Activated CD8-positive, alpha-beta memory T cell treated with anti-CD3 and anti-CD28 coated beads, Interleukin-2, amount 50 U/mL, for 48 hours (primary cell): ENCODE measurements at places on chromosomes 4 and X.

- DNase-seq = no peak
Observed at GRCh38 chr4:150939530-150939929, 75.6 kb downstream of the LRBA start.

DNA sequence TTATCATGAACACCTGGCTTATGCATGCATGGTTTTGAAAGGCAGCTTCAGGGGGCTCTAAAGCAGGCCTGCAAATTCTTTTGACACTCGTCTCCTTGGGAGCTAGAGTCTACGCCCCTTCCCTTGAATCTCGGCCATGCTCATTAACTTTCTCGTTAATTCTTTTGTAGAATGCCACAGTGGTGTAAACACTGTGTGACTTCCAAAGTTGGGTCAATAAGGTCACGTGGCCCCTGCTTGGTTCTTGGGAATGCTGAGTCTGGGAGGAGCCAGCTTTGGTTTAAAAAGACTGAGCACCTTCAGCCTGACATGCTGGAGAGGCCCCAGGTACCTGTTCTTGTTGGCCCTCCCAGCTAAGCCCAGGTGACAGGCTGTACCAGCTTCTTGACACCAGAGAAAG lies 228.4 kb downstream of the DHRSX start:
- DNase-seq = no peak

DNA sequence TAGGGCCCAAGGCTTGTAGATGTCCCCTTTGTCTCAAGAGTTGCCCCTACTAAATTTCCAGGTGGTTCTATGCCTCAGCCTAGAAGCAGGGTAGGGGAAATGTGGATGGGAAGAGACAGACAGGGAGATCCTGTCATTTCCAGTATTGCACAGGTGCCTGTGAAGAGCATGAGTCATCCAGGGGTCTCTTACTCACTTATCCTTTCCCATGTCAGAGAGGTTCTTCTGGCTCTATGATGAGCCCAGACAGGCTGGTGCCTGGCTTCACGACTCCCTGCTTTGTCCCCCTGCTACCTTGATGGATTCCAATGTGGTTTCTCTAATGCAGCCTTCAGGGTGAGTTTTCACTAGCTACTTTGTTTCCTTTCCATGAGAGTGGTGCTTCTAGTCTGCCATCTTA lies 35.2 kb upstream of the DDX60 start:
- DNase-seq = no peak

GRCh38 chr4:147963839-147964238 lies 232.0 kb downstream of the ARHGAP10 start:
- no peak for DNase-seq

GRCh38 chr4:76821641-76822040 lies 76.3 kb downstream of the SOWAHB start:
- no peak for DNase-seq

DNA sequence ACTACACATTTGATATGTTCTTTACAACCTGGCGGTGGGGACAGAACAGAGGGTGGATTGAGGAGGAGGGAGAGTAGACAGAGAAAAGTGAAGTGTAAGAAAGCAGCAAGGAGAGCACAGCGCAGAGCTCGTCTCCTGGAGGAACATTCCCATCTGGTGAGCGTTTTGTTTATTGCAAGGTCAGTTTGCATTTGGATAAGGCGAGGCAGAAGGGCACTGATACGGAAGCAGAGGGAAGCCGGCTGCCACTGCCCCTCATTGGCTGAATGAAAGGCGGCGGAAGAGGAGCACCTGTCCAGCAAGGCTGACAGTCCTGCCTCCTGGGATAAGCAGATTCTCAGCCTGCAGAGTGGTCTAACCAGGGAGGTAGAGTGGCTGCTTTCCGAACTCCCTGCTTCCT lies 83.2 kb downstream of the GPR143 start:
- no peak for DNase-seq

- DNase-seq = no peak
Observed at GRCh38 chr4:133483600-133484246, 334.6 kb downstream of the PCDH10 start.

DNA sequence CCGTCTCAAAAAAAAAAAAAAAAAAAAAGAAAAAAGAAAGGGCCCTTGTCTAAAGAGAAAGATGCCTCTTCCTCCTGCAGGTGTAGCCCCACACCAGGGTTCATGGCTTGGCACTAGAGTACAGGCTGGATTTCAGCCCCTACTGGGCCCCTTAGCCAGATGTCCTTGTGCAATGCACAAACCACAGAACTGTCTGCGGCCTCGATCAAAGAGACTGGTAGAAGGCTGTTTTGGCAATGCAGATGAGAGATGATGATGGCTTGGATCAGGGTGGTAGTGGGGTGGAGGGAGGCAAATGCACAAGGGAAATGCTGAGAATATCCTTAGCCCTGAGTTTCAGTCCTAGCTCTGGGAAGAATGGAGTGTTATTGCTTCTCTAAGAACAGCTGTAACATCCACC lies 26.5 kb upstream of the TSR2 start:
- no peak for DNase-seq

- no peak for DNase-seq
Observed at GRCh38 chr4:134668237-134668636, 466.6 kb upstream of the PABPC4L start.

DNA sequence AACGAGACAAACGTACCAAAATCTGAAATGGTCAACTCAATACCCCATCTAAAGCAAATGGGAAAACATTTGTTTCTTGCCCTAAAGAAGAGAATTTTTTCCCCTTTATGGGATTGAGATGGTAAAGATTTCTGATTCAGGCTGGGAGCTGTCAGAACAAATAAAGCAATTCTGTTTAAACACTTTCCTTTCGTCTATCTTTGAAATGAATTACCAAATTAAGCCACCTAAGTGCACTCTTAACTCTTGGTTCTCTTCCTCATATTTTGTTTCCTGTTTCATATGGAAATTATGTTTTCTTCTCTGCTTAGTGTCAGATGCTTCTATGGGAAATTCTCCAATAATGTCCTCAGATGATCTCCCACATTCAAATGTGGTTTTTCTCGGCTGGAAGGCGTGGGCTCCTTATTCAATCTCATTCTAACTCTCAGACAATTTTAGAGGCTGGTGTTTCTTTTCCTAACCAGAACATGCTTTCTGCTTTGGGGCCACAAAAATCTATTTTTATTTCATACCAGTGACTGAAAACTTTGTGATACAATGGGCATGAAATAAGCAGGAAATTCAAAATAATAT lies 50.3 kb upstream of the HPF1 start:
- DNase-seq = no peak

DNA sequence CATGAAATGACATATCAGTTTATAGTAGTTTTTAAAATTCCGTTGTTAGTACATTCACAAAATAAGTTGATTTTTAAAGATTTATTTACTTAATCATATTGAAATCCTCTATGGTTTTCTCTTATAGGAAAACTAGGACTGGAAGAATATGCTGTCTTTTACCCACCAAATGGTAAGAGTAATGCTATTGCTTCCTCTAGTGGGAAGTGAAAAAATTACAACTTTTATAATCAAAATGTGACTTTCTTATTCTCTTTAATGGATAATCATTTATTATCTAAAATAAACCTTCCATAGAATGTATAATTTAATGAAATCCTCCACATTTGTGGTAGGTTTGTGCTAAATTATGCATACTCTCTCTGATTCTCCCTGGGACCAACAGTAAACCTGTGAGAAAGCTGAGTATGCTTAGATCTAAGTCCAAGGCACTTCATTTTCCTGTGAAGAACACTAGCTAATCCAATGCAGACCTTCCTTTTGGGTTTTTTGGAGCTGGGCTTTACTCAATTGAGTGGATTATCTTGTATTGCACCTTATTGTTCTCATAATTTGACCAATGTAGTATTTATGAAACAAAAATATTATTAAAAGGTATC lies 136.2 kb downstream of the TBC1D19 start:
- DNase-seq = no peak

DNA sequence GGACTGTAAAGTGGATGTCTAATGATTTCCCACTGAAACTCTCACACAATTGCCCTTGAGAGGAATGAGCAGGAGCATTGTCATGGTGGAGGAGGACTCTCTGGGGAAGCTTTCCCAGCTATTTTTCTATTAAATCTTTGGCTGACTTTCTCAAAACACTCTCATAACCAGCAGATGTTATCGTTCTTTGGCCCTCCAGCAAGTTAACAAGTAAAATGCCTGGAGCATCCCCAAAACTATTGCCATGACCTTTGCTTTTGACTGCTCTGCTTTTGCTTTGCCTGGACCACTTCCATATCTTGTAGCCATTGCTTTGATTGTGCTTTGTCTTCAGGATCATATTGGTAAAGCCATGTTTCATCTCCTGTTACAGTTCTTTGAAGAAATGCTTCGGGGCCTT lies 120.2 kb upstream of the PDE5A start:
- no peak for DNase-seq

DNA sequence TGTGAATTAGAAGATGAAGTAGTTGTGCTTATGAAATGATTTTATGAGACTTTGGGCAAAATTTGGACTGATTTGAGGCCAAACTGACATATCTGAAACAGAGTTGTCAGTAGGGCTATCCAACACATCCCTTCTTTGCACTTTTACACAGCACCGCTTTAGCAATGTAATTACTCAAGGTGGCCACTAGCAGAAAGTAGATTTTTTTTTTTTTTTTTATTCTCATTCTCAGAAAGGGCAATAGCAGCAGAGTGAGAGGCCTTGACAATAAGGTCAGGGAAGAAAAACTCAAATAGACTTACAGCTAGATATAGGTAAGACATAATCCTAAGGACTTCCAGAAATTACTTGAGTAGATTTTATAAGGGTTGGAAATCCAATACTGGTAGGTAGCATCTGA lies 414.3 kb downstream of the NAP1L3 start:
- no peak for DNase-seq

- no peak for DNase-seq
Observed at GRCh38 chrX:84108584-84108983, 79.4 kb downstream of the RPS6KA6 start.

DNA sequence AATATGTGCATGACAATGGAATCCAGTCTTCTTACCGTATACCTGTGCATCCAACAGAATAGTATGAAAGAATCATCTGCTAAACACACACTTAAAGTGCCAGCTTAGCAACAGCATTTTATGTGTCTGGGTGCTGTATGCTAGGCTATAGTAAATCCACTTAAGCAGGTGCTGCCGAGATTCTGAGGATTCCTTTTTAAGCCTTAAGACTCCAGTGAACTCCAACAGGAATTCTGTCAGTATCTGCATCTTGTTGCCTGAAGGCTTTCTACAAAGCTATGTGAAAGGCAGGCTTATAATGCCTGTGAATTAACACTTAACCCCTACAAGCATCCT lies 1076.4 kb upstream of the PABPC4L start:
- DNase-seq = no peak

DNA sequence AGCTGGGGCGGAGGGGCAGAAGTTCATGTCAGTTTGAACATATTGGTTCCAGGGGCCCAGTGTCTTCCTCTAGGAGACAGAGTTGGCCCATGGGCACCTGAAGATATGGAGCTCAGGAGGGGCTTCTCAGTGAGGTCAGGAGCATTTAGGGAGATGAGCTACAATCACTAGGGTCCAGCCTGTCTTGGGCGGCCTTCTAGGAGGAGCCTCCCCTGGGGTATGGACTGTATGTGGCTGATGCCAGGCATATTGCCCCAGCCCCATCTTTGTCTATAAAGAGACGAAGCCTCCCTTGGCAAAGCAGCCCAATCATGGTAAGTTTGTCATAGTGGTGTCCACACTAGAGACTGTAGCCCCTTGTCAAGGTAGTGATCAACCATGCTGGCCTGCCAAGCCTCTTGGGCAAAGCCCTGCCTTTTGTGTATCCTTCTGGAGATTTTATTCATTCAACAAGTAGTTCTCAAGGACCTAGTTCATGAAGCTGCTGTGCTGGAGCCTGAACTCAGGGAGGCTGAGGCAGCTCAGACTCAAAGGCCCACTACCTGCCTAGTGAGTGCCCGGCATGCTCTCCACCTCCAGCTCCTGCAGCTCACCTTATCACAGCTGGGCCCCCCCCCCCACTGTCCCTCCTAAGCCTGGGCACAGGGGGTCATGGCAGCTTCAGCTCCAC lies 5.4 kb upstream of the CNGA2 start:
- DNase-seq = no peak

DNA sequence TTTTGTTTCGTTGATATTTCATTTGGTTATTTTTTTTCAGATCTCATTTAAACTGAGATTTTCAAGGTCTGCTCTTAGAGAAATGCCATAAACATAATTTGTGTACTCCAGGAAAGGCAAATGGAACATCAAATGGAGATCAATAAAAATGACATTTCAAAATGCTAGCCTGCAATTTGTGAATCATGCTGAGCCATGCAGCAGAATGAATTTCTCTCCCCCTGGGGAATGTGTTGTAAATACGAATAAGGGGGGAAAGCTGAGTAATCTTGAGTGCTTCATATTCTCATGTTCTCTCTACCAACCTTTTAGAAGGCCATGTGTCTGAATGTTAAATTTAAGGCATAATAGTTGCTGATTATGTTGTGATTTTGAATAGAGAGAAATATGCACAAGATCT lies 7.8 kb downstream of the ZCCHC4 start:
- DNase-seq = no peak

GRCh38 chr4:99610605-99611175 lies 36.1 kb downstream of the MTTP start:
- no peak for DNase-seq

DNA sequence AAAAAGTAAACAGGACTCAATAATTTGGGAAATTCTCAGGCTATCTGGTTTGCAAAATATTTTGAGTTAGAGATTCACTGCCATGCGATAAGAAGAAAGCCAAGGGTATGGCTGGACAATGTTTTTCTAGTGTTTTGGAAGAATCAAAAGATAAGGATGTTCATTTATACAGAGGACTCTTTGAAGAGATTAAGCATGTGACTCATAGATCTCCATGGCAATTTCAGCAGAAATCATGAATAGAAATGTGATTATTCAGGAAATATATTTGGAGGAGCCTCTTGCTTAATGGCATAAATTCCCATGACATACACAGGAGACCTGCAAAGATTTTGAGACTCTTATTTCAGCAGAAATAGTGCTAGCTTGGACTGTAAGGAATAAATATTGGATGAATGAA lies 16.7 kb upstream of the FRAS1 start:
- DNase-seq = no peak

- no peak for DNase-seq
Observed at GRCh38 chrX:110407910-110408545, 49.4 kb downstream of the RTL9 start.

- DNase-seq = no peak
Observed at GRCh38 chr4:80465238-80465637, 129.7 kb downstream of the CFAP299 start.

DNA sequence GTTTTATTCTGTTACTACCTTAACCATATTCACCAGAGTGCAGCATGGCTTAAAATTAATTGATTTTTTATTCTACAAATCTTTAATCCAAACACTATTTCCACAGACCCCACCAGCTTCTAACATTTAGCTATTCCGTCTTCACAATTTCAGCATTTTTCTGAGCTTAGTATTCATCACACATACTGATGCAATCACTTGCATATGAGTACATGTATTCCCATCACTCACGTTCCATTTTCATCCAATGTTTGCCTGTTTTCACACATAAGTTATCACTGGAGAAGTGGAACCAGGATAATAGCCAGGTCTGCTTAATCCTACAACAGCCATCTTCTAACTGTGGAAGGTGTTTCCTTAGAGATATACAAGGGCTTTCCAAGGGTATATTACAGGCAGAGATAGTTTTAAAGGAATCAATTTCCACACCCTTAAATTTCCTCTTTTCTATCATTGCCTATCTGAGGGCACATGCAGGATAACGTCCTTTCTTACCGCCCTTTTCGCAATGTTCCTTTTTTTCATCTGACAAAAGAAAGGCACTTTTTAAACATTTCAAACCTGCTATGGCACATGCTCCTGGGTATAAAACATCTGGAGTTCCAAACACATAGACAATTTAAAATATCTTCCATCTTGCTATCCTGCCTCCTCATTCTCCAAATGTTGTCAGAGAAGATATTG lies 115.8 kb downstream of the CORIN start:
- no peak for DNase-seq
